ENCODE measurements at places on chromosomes 6 and 20. TPM values are rescaled to one million over a fixed set of nuclear protein-coding genes. Genes with fewer than 3 reads are reported as not detected.

The WFDC5 gene
- total RNA-seq: not detected

The PLN gene
- not detected for total RNA-seq

The NNAT gene
- 0.26 TPM for total RNA-seq

The OR2H2 gene
- not detected for total RNA-seq

The CDH26 gene
- 0.06 TPM for total RNA-seq

DNA sequence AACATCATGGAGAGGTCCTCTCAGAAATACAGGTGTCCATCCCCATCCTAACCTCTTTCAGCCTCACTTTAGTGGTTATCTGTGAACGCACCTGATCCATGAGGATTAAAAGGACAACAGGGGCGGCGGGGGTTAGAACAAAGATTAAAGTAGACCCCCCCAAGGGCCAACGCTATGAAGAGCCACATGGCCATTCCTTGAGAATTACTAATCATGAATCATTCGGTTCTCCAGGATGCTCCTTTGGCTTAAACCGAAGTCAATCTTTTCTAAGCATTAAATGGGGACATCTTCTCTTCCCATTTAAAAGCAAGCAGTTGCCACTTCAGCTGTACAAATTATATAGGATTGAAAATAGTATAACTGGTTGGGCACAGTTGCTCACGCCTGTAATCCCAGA lies 212.4 kb downstream of the GMPR start:
- peak; percentile 25 for DNase-seq

DNA sequence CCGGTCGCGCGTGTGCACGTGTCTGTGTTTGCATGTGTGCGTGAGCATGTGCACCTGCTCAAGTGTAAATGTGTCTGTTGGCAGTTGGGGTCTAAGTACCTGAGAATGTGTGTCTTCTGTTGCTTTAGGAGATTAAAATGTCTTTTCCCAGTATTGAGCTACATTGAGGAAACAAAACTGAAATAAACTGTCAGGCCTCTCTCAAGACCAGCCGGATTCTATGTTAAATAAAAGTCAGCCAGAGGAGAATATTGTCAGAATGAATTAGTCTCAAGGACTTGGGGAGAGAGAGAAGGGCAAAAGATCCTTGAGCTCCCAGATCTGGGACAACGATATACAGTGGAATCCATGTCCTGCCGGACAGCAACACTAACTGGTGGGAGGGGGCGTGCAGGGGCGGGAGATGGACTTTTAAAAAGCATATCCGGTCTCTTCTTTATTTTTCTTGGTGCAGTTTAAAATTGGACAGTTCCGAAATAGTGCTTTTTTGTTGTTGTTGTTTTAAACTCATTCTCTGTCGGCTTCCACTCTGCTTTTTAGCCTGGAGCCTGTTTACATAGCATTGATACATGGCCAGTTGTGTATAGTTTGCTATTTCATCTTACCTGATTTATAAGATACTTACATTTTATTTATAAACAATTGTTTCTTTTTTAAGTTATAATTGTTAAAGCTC lies 3.3 kb upstream of the TBX18 start:
- no peak for DNase-seq

DNA sequence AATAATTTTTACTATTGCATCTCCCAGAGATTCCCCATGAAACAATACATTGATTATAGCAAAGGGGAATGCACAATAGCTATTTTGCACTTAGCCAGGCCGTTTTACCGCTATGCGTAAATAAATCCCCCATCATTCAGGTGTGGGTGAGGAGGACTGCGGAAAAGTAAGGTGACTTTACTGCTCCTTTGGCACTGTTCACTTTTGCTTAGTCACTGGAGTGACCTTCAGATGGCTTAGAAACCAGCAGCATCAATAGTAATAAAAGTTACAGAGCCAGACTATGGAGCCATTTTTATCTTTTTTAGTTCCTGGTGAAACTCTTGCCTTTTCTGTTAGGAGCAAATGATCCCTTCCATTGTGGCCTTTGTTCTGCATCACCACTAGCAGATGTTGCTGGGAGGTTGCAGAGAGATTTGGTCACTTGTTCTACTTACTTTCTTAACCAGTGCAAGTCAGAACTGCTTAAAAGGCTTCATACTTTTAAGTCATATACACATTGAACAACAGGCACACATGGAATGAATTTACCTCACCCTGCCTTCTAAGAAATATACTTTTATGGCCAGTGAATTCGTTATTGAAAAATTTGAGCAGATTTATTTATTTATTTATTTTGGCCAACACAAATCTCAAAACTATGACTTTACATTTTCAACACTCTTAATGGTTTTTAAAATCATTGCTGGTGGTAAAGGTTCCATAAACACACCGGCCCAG lies 12.1 kb upstream of the BTBD3 start:
- no peak for DNase-seq

DNA sequence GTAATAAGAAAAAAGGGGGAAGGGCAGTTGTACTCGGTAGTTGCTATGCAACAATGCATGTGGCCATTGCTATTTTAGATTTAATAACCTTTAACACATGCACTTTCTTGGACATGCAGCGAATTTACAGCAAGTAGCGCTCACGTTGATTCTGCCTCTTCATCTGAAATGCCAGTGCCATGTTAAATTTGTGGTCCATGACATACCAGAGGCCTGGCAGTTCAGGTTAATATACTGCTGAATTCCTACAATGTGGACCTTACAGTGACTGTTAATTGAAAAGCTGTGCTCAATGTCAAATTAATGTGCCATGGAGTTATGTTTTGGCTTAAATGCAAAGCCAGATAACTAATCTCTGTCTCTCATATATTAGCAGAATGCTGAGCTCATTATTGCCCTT lies 699.7 kb downstream of the DOK5 start:
- DNase-seq: no peak

DNA sequence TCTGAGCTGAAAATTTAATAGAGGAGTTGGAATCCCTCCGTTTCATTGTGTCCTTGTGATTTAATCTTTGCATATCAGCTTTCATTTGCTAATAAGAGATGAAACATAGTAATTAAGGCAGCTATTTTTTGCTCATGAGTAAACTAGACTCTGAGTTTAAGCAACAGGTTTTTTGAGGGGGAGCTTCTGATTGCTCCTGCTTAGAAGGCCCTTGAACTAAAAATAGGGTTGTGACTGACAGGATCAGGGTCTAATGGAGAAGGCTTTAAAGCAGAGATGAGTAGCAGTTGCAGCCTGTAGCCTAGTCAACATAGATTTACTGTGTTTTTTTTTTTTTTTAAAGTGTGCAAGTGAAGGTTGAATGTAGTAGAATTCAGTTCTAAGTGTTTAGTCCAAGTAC lies 17.4 kb downstream of the HSF2 start:
- DNase-seq: no peak

DNA sequence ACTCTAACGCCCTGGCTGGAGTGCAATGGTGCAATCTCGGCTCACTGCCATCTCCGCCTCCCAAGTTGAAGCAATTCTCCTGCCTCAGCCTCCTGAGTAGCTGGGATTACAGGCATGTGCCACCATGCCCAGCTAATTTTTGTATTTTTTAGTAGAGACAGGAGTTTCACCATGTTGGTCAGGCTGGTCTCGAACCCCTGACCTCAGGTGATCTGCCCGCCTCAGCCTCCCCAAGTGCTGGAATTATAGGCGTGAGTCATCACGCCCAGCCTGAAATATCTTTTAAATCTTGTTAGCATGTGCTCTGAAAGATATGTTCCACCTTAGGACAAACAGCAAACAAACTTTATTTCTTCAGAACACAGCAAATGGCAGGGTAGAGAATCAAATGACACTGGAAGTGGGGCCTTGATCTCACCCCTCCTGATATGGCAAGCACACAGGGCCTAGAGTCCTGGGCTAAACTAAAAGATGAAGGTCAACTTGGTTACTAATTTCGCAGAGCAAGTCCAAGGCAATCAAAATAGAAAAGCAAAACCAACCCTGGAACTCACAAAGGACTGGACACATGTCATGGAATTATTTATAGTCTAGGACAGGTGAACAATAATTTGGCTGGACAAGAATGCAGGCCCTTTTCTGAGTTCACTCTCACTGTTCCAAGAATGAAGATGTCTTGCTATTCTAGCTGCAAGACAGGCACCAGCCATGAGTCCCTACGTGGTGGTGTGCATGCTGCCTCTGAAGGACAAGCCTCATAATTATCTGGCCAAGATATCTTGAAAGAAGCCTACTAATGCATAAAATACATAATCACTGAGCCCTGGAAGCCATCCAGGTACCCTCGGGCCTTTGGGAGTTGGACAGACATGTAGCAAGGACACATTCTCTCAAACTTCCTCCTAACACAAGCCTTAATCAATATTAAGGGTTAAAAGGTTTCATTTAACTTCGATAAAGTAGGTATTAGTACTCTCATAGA lies 35.6 kb downstream of the B4GALT5 start:
- DNase-seq: no peak

DNA sequence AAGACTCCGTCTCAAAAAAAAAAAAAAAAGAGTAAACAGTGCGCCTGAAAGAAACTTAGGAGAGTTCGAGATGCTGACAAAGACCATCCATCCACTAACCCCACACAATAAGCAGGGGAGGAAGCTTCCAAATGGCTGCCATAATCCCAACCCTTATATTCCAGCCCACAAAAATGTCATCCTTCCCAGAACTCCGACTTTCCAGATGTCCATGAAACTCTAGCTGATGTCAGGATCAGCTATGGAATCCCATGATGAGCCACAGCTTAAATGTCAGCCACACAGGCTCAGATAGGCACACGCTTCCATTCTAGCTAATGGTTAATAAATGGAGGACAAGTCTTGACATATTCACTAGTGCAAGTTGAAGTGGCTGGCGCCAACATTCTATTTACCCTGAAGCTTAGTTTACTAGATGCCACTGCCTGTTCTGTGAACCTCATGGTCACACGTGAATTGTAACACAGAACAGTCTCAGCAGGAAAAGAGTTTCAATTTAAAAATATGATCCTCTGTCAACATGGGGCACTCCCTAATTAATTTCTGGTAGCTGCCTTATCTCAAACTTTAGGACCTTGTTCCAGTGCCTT lies 75.5 kb downstream of the FOXF2 start:
- DNase-seq: no peak

DNA sequence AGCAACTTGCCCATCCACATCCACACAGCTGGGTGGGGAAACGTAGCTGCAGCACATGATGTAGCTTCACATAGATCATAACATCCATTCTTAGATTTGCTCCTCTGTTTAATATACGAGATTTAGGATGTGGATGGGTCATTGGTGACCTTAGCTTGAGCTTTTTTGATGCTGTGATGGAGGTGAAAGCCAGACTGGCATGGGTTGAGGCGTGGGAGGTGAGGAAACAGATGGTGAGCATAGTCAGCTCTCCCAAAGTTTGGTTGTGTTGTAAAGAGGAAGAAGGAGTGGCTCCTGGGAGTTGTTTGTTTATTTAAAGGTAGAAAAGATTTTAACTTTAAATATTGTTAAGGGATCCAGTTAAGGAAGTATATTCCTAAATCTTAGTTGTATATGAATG lies 5.3 kb downstream of the ARFGEF2 start:
- no peak for DNase-seq

GRCh38 chr20:44973053-44973452 lies 6.7 kb downstream of the STK4 start:
- DNase-seq: peak; percentile 83

GRCh38 chr6:137801352-137802114 lies 65.5 kb upstream of the TNFAIP3 start:
- no peak for DNase-seq

GRCh38 chr6:143941852-143942627 lies 66.0 kb downstream of the PLAGL1 start:
- peak; percentile 49 for DNase-seq

Measured in LHCN-M2 (cell line).